ENCODE measurements at places on chromosomes 3 and 15.

- no peak for DNase-seq
Measured at GRCh38 chr3:31671451-31671850, 138.7 kb downstream of the STT3B start.

DNA sequence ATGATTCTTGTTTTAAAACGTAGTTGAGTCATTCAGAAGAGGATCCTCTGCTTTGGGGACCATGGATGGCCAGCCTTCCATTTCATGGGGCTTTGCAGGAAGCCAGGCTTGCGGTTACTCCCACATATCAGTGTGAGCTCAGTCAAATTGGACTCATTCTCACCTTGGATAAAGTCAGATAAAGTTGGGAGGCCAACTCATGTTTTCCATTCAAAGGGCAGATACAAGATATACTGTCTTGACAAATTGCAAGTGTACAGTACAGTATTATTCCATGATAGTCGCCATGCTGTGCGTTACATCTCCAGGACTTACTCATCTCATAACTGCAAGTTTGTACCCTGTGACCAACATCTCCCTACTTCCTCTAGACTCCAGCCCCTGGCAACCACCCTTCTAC, 25.5 kb upstream of the B3GNT5 start:
- DNase-seq: no peak

GRCh38 chr3:124845406-124845805, 41.8 kb downstream of the ITGB5 start:
- no peak for DNase-seq

DNA sequence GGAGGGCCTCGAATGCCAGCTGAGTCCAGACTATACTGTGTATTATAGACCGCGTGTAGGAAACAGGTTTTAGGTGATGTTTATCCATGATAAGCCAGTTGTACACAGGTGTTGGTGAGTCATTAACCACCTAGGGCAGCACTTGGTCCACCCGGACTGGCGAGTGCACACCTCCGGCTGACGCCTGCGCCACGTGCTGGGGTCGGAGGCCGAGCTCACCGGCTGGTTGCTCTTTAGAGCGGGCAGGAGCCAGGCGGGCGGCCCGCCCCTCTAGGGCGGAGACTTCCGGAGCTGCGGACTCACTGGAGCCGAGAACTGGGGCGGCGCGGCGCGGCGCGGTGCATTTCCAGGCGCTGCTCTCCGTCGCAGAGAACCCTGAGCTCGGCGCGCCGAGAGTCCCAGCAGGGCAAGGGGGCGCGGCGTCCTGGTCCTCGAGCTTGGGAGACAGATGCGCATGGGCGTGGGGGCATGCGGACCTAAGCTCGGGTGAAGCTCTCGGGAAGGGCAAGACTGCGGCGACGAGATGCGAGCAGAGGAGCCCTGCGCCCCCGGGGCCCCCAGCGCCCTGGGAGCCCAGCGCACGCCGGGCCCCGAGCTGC, at the start of gene ESYT3:
ESYT3 (plus strand) TSS at position 341 of the 599 bp plus-strand sequence; CDS start at position 524, 183 bp downstream.
- no peak for DNase-seq

- no peak for DNase-seq
Measured at GRCh38 chr15:28017423-28017924, 81.6 kb downstream of the OCA2 start.

DNA sequence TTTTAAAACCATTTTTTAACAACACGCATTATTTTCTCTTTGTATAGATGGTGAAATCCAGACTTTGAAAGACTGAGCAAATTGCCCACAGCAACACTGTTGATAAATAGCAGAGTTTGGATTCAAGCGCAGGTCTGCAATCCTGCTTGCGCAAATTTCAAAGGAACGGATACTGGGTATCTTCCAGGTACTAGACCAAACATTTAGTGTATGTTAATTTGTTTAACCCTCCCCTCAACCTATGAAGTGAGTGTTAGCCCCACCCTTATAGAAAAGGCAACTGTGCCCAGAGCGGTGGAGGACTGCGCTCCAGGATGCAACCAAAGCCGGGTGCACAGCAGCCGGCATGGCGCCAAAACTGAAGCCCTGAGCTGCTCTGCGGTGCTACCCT, 103.8 kb downstream of the CPN2 start:
- no peak for DNase-seq

DNA sequence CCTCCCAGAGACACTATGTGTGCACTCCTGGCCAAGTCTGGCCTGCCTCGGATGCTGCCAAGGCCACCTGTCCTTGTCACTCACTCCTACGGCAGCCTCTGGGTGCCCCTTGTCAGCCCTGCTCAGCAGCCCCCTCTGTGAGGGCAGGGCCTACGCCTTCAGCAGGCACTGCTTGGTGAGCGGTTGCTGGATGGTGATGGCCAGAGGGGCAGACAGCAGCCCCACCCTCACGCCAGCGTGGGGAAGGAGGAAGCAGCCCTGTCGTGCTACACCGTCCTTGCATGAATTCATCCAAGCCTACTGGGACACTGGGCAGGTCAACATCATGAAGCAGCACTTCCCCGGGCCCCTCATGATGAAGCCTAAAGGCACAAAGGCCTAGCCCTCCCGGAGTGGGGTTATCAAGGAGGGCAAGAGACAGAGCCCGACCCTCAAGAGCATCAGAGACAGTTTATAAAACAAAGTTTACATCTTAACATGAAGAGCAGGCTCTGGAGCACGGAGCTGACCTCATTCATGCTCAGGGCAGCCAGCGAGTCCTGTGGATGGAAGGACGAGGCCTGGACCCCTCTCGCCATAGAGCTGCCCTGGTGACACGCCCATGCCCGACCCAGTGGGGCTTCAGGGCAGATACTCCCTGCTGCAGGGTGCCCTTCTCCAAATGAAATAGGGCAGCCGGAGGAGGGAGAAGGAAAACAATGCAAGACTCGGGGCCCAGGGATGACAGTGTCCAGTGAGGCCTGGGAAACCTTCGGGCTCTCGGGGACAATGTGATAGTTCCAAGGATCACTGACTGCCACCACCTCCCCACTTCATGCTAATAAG, 25.3 kb downstream of the CHDH start:
- DNase-seq: no peak

- DNase-seq: no peak
Measured at GRCh38 chr3:113212844-113213375, 1.6 kb downstream of the BOC start.

DNA sequence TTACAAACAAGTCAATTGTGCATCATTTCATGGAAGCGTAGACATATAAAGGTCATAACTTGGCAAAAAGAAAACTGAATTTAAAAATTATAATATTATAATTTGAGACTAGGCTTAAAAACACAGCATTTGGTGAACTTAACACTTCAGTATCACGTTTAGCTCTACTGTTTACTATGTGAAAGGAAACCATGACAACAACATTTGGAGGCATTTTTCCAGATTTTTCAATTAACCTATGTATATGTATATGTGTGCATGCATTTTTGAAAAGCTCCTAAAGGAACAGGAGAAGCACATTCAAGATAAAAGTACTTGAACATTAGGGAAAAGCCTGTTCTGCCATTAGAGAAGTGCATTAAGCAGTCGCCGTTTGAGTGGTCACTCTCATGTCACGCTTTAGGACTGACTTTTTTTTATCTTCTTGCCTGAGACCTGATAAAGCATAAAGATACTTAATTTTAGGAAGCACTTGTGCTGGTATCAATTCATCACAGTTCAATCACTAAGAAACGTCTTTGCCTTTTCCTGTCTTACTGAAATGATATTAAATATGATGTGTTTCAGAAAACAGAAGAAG, 156.0 kb downstream of the NAALADL2 start:
- no peak for DNase-seq

DNA sequence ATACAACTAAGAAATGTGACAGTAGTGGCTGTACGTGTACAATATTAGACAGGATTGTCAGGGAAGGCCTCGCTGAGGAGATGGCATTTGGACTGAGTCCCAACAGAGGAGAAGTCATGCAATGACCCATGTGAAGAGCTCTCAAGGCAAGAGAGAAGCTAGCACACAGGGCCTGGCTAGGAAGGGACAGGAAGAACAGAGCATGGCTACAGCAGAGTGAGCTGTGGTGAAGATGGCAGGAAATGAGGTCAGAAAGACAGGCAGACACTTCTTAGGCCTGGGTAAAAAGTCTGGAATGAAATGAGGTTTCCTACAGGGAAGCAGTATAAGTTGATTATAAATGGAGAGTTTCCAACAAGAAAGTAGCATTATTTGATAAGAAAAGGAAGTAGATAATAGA, 33.2 kb upstream of the LEKR1 start:
- DNase-seq: no peak

All from non-pigmented ciliary epithelial cell (primary cell).